ENCODE measurements at places on chromosomes 2 and 18.

GRCh38 chr2:11681722-11682589, 12.0 kb upstream of the NTSR2 start:
- no peak for DNase-seq

DNA sequence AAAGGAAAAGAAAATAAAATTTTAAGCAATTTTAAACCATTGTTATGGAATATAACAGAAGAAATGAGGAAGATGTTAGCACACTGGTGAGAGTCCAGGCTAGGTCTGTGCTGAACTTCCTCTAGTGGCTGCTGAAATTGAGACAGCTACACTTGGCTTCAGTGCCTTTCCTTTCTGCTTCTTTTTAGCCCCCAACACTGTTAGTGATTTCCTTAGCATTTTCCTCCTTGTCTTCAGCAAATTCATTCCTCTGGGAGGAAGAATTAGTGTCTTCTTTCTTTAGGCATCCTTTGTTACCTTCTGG, 47.6 kb downstream of the ITGAV start:
- DNase-seq, result no peak

- DNase-seq, result no peak
Observed at GRCh38 chr2:240499309-240500301, 58.2 kb downstream of the ANKMY1 start.

GRCh38 chr2:219465659-219466561, 31.3 kb downstream of the SPEG start:
- no peak for DNase-seq

GRCh38 chr2:133718688-133719201, 150.5 kb upstream of the NCKAP5 start:
- DNase-seq, result no peak

- DNase-seq, result no peak
Observed at GRCh38 chr2:239577935-239578334, 177.1 kb upstream of the HDAC4 start.

DNA sequence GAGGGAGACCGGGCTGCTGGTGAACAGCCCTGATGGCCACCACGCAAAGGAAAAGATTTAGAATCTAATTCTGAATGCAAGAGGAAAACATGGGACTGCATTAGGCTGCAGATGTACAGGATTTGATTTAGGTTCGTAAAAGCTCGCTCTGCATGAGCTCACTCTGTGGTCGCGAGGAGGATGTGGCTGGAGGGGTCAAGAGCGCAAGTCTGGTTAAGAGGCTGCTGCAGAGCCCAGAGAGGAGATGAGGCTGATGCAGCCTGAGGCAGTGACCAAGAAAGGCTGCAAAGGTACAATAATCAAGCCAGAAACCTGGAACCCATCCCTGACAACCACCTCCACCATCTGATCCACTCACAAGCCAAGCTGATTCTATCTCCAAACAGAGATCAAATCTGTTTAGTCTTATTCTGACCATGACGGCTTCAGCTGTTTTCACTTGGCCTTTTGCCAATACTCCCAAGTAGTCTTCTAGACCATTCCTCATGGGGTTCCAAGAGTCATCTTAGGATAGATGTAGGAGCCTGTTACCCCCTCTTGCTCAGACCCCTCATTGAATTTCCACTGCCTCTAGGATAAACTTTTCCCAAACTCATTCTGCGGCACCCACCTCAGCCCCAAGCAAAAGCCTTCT, 58.9 kb upstream of the ARL4C start:
- DNase-seq, result no peak

GRCh38 chr2:55099878-55100820, 49.9 kb upstream of the RTN4 start:
- DNase-seq, result no peak

DNA sequence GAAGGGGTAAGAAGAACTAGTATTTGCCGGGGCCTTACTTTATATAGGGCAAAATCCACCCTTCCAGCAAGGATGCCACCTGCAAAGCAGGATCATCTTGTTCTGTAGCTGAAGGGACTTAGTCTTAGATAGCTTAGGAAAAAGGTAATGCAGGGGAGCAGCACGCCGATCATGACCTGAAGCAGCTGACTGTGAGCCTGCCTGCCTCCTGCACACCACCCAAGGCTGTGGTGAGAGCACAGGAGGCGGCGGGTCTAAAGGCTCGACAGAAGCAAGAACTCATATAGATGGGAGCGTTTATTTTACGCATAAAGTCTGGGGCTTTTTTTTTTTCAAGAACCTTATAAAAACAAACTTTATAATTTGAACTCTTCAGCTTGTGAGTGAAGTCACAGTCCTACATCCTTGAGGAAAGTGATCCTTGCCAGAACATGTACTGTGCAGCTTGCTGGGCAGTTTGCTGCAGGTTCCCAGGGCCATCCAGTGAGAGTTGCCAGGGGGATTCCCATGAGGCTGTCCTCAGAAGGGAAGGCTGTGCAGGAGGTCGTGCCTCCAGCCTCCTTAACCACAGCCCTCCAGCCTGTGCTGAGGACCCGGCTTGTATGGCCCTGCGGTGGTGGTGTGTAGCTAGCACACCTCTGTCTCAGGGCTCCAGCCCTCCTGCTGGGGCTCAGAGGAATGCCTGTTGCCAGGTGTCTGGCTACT, 92.1 kb downstream of the RNF144A start:
- no peak for DNase-seq

DNA sequence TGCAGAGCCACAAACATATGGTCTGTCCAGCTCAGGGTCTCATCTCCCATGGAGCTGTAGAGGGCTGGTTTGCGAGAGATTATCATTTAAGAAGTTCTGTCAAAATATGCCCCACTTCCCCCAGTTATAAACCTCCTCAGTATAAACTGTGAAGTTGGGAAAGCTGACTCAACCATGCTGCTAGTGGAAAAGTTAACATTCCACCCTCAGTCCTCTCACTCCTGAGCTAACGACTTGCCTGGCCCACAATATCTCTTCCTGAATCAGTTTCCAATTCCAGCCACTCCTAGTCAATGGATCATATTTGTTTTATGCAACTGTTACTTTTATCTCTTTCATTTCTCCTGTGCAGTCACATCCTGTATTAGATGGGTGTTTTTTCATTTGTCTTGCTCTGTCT, 326.2 kb downstream of the SETBP1 start:
- no peak for DNase-seq

- DNase-seq, result no peak
Observed at GRCh38 chr2:222043897-222044296, 254.9 kb downstream of the PAX3 start.

GRCh38 chr2:96951125-96951654, 35.2 kb downstream of the FAM178B start:
- peak; percentile 90 for DNase-seq

- DNase-seq, result no peak
Observed at GRCh38 chr2:236705295-236706105, 135.9 kb downstream of the ACKR3 start.

DNA sequence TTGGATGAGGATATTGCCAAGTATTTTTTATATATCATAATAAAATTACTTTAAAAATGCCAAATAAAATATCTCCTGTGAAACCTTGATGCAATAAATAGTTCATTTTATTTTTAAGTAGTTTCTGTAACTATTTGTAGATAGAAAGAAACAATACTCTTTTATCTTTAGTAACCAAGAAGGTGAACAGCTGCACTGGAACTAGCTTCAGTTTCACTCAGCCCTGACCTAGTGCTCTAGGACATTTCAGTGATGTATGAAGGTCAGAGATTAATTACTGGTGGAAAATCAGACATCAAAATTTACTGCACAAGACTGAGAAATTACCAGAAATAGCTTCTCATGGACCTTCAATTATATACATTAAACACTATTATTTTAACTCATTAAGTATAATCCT, 1305.0 kb downstream of the CNTNAP5 start:
- no peak for DNase-seq

- DNase-seq, result no peak
Observed at GRCh38 chr18:41226911-41227310, 728.1 kb upstream of the PIK3C3 start.

GRCh38 chr18:35071819-35072247, 30.6 kb downstream of the MAPRE2 start:
- DNase-seq, result no peak

DNA sequence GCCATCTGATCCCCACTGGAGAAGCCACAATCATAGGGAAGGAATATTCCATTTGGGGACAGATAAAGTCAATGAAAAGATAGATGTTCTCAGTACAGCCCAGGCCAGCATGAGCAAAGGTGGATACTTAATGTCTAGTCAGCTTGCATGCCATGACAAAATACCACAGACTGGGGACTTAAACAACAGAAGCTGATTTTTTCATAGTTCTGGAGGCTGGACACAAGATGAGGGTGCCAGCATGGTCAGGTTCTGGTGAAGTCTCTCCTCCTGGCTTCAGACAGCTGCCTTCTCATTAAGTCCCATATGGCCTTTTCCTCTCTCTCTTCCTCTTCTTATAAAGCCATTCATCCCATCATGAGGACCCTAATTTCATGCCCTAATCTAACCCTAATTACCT, 116.1 kb upstream of the CYP1B1 start:
- no peak for DNase-seq

GRCh38 chr2:210262036-210262435, 36.8 kb upstream of the ACADL start:
- no peak for DNase-seq

- DNase-seq, result no peak
Observed at GRCh38 chr2:64212801-64213321, 68.6 kb upstream of the PELI1 start.

DNA sequence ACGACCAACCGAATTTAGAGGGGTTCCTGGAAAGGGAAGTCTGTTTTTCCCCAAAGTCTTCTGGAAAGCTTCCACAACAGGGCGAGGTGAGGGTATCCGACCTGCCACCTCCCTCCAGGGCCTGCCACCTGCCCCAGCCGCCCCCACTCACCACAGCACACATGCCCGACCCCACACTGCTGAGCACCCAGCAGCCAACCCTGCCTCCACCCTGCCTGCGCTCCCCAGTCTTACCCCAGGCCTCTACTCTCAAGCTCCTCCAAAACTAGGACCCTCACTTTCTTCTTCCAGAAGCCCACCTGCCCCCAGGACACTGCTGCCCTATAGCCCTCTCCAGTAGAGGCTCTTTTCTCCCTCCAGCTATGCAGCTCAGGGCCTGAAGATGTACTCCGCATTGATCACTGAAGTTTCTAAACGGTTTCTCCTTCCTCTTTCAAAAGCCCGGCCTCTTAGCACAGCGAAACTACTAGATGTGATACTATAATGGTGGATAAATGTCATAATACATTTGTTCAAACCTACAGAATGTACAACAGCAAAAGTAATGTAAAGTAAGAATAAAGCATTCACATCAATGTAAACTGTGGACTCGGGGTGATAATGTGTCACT, 128.8 kb upstream of the SLC1A4 start:
- DNase-seq, result no peak

DNA sequence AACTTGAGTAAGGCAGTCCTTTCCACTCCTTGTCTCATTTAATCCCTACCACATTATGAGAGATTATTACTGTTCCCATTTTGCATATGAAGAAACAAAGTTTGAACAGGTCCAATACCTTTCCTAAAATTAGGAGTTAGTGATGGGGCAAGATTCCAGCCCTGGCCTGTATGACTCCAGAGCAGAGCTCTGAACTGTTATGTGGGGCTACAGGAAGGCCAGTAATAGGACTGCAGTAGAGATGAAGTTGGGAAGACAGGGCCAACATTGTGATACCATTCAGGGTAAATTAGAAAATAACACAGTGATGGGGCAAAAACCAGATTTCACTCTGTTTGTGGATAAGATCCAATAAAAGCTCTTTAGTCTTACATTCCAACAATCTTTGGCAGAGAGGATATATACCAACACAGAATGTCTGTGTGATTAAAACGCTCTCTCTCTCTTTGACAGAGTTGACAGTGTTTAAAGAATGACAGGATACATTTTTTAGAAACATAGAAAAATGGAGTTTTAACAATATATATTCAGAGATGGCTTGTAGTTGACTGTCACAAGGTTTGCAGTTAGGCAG, 22.7 kb downstream of the KATNAL2 start:
- no peak for DNase-seq

GRCh38 chr2:79972661-79973060, 331.9 kb downstream of the LRRTM1 start:
- DNase-seq, result no peak

DNA sequence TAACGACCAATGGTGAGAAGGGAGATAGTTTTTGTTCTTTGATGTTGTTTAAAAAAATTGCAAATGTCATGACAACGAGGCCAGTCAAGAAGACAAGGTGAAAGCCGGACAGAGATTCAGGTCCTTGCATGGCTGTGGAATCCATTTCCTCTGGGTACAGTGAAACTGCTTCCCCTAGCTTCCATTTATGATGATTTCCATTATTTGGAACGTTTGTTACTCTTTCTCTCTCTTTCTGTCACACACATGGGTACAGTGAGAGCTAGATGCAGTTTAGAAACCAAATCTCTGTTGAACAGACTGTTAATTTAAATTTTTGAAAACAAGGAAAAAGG, 57.4 kb upstream of the MSH2 start:
- DNase-seq, result no peak

- no peak for DNase-seq
Observed at GRCh38 chr18:6871566-6871965, 142.1 kb downstream of the ARHGAP28 start.

DNA sequence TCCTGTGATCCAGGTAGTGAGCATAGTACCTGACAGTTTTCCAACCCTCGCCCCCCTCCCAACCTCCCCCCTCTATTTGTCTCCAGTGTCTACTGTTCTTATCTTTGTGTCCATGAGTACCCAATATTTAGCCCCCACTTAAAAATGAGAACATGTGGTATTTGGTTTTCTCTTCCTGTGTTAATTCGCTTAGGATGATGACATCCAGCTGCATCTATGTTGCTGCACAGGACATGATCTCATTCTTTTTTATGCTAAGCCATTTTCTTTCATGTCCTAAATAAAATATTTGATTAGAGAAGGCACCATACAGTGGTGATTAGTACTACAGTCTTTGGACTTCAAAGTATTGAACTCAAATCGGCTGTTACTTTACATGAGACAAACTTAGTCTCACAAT, 1087.9 kb downstream of the CBLN2 start:
- DNase-seq, result no peak

- no peak for DNase-seq
Observed at GRCh38 chr2:227313310-227313709, 11.7 kb upstream of the MFF start.

DNA sequence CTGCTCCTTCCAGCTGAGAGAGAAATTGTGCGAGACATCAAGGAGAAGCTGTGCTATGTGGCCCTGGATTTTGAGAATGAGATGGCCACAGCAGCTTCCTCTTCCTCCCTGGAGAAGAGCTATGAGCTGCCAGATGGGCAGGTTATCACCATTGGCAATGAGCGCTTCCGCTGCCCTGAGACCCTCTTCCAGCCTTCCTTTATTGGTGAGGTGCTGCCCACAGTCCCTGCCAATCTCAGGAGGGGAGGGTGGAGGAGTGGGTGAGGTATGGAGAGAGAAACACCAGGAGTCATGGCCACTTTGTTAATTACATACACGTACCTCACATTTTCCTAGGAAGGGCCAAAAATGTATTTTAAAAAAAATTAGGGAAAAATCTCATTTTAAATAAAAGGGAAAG, 12.0 kb upstream of the DGUOK start:
- no peak for DNase-seq

GRCh38 chr2:117943013-117943672, 70.7 kb downstream of the CCDC93 start:
- no peak for DNase-seq

GRCh38 chr18:42341423-42341822, 386.4 kb downstream of the PIK3C3 start:
- no peak for DNase-seq

Measured in H1 (cell line).